ENCODE measurements at places on chromosomes 1 and 21. TPM values are rescaled to one million over a fixed set of nuclear protein-coding genes. Genes with fewer than 3 reads are reported as not detected.

The DCDC2B gene
- not detected for total RNA-seq

- DNase-seq: no peak
Observed at GRCh38 chr1:75035536-75035935, 98.7 kb upstream of the LHX8 start.

The KCNK1 gene
- total RNA-seq: 25.4 TPM

- no peak for DNase-seq
Observed at GRCh38 chr1:72942008-72942407, 659.7 kb upstream of the NEGR1 start.

DNA sequence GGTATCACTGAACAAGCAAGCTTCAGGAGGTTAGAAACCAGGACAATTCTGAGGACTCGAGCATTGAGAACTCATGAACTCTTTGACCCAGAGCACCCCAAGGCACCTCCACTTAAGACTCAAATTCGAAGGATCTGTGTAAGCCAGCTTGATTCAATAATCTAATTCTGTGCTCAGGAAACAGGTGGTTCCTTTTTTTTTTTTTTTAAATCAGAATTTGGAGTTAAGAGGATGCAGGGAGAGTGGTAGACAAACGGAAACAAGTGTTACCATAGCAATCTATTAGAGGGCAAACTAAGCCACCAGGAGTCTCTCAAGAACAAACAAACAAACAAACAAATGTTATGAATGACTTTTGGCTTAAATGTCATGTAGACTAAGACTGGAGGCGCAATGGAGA, 53.8 kb upstream of the DPH5 start:
- DNase-seq: no peak

The CGN gene
- 0.22 TPM for total RNA-seq

GRCh38 chr1:153474347-153474746, 13.9 kb upstream of the S100A7 start:
- no peak for DNase-seq

DNA sequence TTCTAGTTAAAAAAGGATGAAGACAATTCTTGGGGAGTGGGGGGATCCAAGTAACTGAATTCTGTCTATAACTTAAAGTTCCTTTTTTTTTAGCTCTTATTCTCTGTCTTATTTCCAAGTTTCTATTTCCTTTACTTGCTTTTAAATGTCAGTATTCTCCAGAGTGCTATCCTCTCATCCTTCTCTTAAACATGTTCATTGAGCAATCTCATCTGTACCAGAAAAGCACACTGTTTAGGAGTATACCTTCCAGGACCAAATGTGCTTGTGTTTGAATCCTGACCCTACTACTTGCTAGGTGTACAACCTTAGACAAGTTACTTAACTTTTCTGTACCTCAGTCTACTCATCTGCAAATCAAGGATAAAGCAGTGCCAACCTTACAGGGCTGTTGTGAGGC, 50.1 kb downstream of the AKT3 start:
- no peak for DNase-seq

GRCh38 chr1:159163614-159164228, 7.7 kb upstream of the CADM3 start:
- no peak for DNase-seq

The EVA1C gene
- 12.8 TPM for total RNA-seq

All from Right ventricle myocardium inferior (tissue), 1 donor.